Ovary (tissue), 10 donors: ENCODE measurements at places on chromosomes 3 and 15. TPM values are rescaled to one million over a fixed set of nuclear protein-coding genes. Genes with fewer than 3 reads are reported as not detected.

Gene ZNF501
- 3.3 TPM for polyA plus RNA-seq

- no peak for DNase-seq
Measured at GRCh38 chr3:84223512-84223911, 735.3 kb upstream of the CADM2 start.

DNA sequence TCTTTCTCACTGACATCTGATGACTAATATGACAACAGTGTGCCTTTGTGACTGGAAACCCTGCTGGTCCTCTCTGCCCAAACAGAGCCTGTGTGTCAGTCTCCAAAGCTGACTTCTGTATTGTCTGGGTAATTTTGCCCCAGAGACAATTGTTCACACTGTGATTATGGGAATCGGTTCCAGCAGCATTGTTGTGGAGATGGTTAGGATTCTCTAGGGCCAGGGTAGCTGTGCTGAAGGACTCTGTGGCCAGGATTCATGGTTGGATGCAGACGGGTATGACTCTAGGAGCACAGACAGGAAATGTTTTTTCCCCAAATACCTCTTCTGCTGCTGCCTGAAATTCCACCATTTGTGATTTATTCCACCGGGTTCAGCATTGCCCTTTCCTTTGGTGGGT lies 57.5 kb upstream of the ITGA11 start:
- DNase-seq, result no peak

- peak; percentile 31 for DNase-seq
Measured at GRCh38 chr3:28915741-28916500, 364.9 kb upstream of the RBMS3 start.

Gene ZNF148
- 9.1 TPM for polyA plus RNA-seq

DNA sequence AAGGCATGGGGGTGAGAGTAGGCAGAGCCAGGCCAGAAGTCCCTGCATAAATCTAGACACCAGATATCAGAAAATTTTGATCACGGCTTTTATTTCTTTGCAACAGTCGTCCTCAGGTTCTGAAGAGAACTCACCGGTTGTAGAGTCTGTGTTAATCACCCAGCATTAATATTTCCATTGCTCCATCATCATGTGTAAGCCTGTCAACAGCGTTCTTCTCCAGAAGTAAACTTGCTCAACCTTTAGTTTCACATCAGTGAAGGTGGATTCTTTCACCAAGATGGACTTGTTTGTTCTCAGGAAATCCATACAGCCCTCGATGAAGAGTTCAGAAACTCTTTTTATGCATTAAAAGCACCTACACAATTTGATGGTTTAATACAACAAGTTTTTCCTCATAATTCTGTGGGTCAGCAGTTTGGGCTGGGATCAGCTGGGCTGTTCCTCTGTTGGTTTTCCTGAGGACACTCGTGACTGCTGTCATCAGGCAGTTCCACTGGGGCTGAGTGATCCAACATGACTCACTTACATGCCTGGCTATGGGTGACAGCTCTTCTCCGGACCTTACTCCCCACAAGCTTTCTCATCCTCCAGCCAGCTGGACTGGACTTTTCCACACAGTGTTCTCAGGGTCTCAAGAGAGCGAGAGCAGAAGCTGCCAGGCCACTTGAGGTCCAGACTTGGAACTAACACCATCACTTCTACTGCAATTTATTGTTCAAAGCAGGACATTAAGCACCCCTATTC lies 303.4 kb downstream of the ZNF621 start:
- DNase-seq, result no peak

- no peak for DNase-seq
Measured at GRCh38 chr3:132867526-132867925, 145.3 kb upstream of the NPHP3 start.

GRCh38 chr15:38377636-38378035 lies 76.3 kb upstream of the FAM98B start:
- DNase-seq, result no peak

DNA sequence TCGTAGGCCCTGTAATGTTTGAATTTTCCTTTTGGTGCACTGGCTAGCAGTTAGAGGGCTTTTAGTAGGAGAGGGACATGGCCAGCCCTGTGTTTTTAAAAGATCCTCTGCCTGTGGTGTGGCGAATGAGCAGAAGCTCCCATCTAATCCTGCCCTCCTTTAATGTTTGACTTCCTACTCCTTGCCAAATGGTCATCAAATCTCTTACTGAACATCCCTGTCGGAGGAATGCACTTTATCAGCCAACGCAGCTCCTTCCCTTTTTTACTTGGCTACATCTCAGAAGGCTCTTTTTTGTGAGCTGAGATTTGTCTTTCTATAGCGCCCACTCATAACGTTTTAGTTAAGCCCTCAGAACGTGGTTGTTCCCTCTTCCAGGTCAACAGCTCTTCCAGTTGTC lies 44.8 kb downstream of the MAP2K5 start:
- DNase-seq, result no peak

Gene PPP2R3A
- 4.6 TPM for polyA plus RNA-seq

Gene GOLGA6L7
- polyA plus RNA-seq, result not detected

Gene MOBP
- polyA plus RNA-seq, result 1.0 TPM

GRCh38 chr15:67242708-67243111 lies 11.8 kb downstream of the AAGAB start:
- no peak for DNase-seq

Gene CCNDBP1
- 69.7 TPM for polyA plus RNA-seq
